ENCODE measurements at places on chromosomes 5 and 9.

GRCh38 chr5:113824307-113824706 lies 310.8 kb downstream of the YTHDC2 start:
- no peak for DNase-seq

GRCh38 chr5:55051357-55051756 lies 27.3 kb downstream of the GZMK start:
- no peak for DNase-seq

GRCh38 chr9:19320495-19320894 lies 59.5 kb downstream of the RPS6 start:
- no peak for DNase-seq

- DNase-seq, result no peak
Measured at GRCh38 chr5:176886336-176887251, 12.6 kb downstream of the HK3 start.

- DNase-seq, result no peak
Measured at GRCh38 chr5:109451146-109451545, 41.4 kb upstream of the PJA2 start.

- DNase-seq, result no peak
Measured at GRCh38 chr5:32326216-32326772, 13.6 kb upstream of the MTMR12 start.

GRCh38 chr9:26750162-26750561 lies 142.4 kb downstream of the CAAP1 start:
- no peak for DNase-seq

- DNase-seq, result no peak
Measured at GRCh38 chr5:154901913-154902312, 36.1 kb downstream of the GEMIN5 start.

GRCh38 chr9:16628413-16628812 lies 242.1 kb downstream of the BNC2 start:
- DNase-seq, result no peak

Measured in activated CD8-positive, alpha-beta memory T cell treated with anti-CD3 and anti-CD28 coated beads for 4 hours (primary cell).